Fibroblast of skin of back (primary cell): ENCODE measurements at places on chromosomes 12 and 14.

GRCh38 chr14:79629411-79630287 is 581.7 kb downstream of the DIO2 start:
- no peak for DNase-seq

- DNase-seq = no peak
Measured at GRCh38 chr12:85979641-85980040, 105.5 kb downstream of the NTS start.

- DNase-seq = no peak
Measured at GRCh38 chr14:92215579-92215978, 93.8 kb downstream of the CPSF2 start.

GRCh38 chr12:74732826-74733225 is 195.2 kb downstream of the ATXN7L3B start:
- DNase-seq = no peak

GRCh38 chr14:22812744-22813143 is 2.5 kb downstream of the SLC7A7 start:
- no peak for DNase-seq

DNA sequence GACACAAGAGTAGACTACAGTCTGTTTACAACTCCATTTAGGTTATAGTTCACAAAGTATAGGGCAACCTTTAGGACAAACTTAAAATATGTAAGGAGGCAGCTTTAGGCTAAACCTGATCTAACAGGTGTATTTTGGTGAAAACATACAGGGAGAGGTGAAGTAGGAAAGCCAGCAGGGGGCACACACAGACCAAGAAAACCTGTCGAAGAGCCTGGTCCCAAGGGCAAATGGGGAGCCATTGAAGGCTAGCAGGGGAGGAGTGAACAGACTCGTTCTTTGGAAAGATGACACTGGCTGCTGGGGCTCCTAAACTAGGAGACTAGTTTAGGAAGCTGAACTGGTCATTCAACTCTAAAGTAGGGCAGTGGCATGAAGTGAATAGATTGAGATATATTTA is 138.8 kb upstream of the WSCD2 start:
- no peak for DNase-seq

DNA sequence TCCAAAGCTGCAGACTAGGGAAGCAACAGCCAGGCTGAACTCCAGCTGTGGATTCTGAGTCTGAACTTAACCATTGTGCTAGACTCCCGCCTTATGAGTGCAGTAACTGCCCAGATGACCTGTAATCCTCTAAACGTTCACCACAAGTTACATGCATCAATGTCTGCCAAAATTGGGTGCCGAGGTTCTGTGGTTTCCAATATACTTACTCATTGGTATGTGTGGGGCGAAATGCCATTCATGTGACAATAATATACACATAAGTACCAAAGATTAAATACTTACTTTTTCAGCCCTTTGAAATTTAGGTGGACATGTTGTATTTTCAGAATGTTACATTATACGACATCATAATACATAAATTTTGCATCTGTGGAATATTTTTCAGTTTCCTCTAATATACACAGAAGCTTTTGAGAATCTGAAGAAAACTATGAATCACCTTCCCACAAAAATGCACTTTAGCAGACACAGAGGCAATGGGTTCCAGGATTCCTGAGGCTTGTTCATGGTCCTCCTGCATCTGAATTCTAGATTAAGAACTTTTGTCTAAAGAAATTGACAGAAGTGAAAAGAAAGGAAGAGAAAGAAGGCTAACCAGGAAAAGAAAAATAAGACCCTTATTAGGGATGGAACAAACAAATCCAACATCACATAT is 31.7 kb downstream of the GRIP1 start:
- DNase-seq = peak; percentile 95

- DNase-seq = peak; percentile 65
Measured at GRCh38 chr12:95820096-95820703, 29.6 kb upstream of the NTN4 start.

DNA sequence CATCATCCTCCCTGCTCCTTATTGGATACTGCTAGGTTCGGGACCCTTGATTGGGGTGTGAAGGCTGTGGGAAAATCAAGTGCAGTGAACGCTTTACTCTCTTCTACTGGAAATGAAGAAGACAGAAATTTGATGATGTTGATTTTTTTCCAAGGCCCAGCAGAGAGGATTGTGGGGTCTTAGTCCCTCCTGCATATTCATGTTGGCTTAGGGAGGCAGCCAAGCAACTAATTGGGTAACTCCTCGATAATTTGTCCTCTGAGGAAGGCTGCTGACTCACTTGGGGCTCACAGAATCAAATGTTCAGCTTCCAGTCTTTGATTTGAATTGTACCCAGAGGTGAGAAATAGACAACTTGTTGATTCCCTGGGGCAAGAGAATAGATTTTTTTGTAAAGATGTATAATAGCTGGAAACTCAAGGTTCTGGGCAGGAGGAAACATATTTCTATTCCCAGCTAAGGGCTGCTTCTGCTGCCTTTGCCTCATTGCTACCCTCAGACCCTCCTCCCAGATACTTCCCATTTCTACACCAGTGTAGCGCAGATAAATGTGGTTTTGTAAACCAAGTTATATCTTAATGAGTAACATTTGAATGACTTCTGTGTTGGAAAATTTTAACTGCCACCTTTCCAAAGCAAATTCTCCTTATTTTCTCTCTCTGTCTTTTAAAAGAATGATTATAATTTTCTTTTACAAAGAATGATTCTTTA is 21.7 kb downstream of the NEUROD4 start:
- no peak for DNase-seq

DNA sequence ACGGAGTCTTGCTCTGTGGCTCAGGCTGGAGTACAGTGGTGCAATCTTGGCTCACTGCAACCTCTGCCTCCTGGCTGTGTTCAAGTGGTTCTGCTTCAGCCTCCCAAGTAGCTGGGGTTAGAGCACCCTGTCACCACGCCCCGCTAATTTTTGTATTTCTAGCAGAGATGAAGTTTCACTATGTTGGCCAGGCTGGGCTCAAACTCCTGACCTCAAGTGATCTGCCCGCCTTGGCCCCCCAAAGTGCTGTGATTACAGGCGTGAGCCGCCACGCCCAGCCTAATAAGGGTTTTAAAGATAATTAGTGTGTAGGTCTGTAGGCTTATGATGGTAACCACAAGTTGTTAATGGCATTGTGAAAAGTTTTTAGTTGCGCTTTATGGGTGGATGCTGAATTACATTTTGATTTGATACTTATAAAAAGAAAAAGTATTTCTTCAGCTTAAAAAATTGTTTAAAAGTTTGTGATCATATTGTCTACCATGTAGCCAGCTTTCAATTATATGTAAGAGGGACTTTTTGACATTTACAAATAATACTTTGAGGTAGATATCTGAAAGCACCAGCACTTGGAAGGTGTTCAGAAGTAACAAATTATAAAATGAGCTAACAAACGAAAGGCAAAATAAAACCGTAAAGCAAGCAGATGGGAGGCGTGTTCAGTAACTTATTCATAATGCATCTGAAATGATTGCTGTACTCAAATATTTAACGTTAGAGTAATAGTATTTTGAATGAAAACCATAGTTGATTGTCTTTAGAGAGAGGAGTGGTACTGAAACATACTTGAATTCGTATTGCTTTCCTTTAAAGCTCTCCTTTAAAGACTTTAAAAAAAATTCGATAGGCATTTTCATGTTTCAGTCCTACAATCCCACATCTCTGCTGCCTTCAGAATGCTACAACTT is 37.1 kb downstream of the MDM2 start:
- no peak for DNase-seq

- peak; percentile 89 for DNase-seq
Measured at GRCh38 chr12:116520801-116521471, 38.2 kb upstream of the MAP1LC3B2 start.

GRCh38 chr14:97138801-97139200 is 341.6 kb downstream of the VRK1 start:
- no peak for DNase-seq

DNA sequence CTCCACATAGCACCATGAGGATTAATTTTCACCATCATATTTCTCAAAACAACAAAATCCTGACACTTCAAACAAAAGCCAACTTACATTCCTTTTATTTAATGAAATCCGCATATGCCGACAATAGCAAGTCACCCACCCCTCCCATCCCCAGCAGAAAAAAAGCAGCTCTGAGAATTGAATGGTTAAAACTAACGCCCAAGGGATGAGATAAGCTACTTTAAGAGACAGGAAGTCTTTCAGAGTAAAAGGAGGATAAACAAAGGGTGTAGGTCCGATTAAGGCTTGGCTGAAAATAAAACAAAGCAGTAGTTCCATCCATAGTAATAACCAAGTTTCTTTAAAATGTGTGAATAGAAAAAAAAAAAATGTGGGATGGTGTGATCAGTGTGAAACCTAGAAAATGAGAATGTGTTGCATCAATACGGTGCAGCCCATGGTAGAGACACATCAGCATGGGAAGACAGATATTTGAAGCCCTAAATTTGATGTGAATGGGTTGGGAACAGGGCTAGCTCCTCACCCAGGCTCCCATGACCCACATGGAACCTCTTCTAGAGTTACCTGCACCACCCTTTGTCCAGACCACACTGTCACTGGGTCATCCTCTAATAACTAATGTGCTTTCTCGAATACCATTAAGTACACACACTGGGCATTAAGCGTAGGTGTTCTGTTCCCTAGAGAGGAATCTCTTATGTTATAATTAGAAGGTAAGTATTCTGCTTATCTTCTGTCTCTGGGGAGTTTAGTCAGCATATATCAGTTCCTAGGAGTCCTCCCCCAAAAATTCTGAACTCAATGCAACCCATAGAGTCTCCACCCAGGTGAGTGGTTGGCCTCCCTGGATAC is 31.7 kb downstream of the RTRAF start:
- DNase-seq = peak; percentile 65

- DNase-seq = peak; percentile 67
Measured at GRCh38 chr12:99136516-99136915, 491.4 kb downstream of the APAF1 start.

DNA sequence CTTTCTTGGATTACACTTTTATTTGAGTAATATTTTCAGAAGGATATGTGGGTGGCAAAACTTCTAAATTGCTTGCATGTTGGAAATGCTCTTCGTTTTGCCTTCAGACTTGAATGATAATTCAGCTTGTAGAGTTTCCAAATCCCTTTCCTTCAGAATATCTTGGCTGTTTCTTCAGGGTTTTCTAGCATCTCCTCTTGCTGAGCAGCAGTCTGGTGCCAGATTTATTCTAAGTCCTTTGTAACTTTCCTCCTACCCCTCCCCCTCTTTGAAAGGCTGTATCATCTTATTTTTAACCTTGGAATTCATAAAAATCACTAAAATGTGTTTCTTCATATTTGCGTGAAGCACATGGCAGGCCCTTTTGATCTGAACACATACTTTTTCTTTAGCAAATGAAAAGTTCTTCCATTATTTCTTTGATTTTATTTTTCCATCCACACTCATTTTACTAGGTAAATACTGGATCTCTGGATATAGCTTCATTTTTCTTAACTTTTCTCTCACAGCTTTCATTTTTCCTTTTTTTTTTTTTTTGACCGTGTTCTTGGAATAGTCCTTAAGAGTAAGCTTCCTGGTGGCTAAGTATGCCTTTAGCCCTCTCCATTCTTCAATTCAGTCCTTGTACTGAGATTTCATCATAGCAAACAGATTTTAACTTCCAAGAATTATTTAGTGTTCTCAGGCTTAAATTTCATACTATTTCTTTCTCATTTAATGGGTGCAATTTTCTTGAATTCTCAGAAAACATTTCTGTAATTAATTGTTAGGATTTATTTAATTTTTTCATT is 102.0 kb downstream of the SLC38A4 start:
- DNase-seq = no peak

- peak; percentile 83 for DNase-seq
Measured at GRCh38 chr12:74337951-74338350, 199.7 kb upstream of the ATXN7L3B start.

- DNase-seq = no peak
Measured at GRCh38 chr12:103028881-103029639, 71.6 kb downstream of the ASCL1 start.

DNA sequence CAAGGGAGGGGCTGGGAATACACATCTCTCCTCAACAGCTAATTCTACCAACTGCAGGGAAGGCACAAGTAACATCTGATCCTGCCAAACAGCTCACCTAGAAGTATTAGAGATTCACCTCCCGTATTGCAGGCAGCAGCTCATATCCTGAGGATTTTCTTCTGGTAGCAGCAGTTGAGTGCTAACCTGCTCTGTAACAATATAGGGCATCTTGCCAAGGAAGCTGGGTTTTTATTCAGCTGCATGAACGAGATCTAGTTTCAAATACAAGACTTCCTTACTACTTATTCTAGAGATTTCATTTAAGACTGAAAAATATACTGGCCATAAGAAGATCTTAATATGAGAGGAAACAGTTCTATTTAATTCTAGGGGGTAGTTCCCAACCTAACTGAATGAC is 261.4 kb upstream of the USP15 start:
- DNase-seq = no peak

- peak; percentile 97 for DNase-seq
Measured at GRCh38 chr14:69079188-69079742, 73.7 kb downstream of the DCAF5 start.
